ENCODE measurements at places on chromosomes 12 and 14.

GRCh38 chr14:81235096-81235495, 14.3 kb upstream of the GTF2A1 start:
- DNase-seq = no peak

- DNase-seq = no peak
These were observed 4.0 kb upstream of the DIO3 start for GRCh38 chr14:101557321-101557695.

DNA sequence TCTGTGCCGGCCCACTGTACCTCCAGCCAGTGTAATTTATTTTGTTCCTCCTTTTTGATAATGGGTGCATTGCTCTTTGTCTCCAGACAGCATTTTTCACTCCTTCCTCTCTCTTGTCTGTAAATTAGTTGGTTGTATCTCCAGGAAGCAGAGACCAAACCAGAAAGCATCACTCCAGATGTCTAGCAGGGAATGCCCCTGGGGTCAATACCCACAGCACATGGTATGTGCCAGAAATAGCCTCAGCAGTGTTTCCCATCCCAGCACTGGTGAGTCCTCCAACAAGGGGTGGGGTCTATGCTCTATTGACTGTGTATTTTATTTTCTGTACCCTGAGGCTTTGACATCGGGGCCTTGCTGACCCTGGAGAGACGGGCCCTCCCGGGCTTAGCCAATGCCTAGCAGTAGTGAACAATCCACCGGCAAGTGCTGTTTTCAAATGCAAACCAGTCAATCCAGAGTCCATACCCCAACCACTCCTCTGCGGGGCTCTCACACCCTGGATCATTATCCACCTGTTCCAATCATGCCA, 50.2 kb upstream of the FZD10 start:
- no peak for DNase-seq

GRCh38 chr12:126963825-126964224, 1303.1 kb upstream of the TMEM132C start:
- DNase-seq = no peak

DNA sequence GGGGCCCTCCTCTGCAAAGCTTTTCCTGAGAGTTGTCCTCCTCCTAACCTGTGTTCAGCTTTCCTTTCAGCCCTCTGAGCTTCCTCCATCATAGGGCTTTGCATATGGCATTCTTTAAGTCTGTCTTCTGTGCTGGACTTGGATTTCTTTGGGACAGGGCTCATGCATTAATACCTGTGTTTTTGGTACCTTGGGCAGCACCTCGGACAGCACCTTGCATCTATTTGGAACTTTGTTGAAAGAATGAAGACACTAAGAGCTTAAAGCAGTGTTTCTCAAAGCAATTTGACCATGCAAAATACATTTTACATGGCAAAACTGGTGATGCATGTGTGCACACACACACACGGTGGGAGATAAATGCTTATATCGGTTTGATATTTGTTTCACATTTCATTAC, 115.0 kb upstream of the SRRM4 start:
- DNase-seq = no peak

DNA sequence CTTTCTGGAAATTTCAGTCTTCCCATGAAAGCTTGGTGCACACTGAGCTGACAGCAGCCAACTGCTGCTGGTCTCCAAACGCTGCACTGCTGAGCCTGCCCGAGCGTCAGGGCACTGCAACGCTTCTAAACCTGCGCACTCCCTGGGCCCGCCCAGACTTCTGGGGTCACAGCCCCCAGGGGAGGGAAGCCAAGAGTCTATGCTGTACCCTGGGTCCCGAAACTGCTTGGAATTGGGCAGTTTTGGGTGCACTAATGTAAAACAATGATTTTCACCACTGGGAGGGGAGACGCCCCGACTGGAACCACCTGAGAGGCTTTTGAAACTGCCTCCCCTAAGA, 32.0 kb downstream of the CCDC92 start:
- DNase-seq = no peak

DNA sequence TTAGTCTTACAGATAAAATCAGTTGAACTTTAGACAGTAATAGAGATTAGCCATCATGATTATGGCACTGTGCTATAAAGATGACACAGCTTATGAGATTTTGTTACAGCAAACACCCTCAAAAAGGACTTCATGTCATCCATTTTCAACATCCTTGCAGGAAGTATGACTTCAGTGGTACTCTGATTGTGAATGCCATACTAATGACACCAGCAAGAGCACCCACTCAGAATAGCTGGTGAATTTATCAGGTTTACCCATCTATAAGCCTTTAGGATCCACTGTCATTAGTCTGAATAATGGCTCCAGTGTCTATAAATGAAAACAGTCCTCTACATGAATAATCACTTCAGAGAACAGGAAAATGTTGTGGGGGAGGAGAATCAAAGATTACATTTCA, 615.2 kb downstream of the RPS29 start:
- DNase-seq = no peak

- DNase-seq = no peak
These were observed 792.5 kb downstream of the DIO2 start for GRCh38 chr14:79418649-79419415.

DNA sequence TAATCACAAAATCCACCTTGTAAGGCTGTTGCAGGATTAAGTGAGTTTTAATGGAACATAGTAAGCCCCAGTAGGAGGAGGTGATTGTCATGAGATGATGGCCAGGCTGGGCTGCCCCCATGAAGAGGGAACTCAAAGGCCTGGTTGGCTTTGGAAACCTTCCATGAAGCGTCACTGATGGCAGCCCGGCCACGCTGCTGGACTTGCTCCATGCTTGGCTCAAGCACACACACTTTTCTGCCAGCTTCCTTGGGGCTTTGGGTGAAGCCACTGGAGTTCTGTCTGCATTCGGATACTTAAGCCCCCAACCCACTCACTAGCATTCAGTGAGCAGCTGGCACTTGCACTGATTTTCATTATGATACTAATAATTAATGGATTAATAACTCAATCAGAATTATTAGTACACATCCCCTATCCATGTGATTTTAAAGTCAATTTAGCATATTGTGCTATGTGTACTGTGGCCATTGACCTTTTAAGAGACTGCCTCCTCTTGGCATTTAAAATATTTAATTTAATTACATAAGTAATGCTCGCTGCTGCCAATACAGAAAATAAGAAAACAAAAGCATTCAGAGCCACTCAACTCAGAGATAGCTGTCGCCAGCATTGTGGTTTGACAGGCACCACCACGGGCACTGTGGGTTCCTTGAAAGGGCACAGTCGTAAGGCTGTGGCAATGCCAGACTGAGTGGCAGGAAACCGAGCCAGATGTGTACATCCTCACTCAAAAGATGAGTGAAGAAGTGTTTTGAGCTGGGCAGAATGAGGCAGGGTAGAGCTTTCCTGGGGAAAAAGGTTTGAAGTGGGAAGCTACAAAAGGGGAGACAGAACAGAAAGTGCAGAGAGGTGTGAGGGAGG, 15.9 kb downstream of the KRT85 start:
- DNase-seq = no peak

- no peak for DNase-seq
These were observed 96.4 kb downstream of the LRRC74A start for GRCh38 chr14:76922584-76922983.

GRCh38 chr12:128613837-128614590, 209.7 kb downstream of the SLC15A4 start:
- no peak for DNase-seq

- DNase-seq = no peak
These were observed 62.1 kb downstream of the TNFAIP2 start for GRCh38 chr14:103185051-103186029.

DNA sequence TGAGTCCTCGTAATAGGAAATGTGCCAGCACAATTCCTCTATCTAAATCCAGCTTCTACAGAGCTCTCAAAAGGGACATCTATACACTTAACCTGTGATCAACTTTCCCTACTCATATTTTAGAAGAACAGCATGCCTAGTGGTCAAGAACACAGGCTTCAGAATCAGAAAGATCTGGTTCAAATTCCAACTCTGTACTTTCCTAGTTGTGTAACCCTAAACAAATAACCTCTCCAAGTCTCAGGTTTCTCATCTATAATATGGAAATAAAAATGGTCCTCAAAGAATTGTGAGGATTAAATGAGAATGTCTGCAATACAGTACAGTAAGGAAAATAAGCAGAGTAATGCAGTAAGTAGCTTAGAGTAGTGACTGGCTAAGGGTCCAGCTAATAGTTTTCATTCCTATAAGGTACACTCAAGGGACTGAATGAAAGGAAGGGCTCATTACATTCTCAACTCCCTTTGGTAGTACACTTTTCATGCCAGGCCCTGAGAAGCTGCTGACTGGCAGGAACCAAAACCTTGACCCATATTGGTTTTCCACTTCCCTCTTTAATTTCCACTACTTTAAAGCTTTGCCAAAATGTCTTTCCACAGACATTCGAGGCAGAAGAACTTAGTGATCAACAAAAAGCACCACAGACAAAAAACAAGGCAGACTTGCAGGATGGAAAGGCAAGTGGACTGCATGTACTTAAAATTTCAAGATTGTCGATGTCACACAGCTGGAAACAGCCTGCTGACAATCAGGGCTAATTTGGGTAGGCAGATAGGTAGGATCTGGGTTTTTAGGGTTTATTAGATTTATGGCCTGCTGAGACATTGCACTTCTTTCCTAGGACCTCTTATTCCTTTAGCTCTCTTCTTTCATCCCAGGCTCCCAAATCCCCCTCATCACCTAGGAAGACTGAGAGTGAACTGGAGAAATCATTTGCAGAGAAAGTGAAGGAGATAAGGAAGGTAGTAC, 4.3 kb downstream of the CCDC196 start:
- DNase-seq = no peak

GRCh38 chr12:1819050-1819449, 1.3 kb upstream of the LRTM2 start:
- DNase-seq = no peak

DNA sequence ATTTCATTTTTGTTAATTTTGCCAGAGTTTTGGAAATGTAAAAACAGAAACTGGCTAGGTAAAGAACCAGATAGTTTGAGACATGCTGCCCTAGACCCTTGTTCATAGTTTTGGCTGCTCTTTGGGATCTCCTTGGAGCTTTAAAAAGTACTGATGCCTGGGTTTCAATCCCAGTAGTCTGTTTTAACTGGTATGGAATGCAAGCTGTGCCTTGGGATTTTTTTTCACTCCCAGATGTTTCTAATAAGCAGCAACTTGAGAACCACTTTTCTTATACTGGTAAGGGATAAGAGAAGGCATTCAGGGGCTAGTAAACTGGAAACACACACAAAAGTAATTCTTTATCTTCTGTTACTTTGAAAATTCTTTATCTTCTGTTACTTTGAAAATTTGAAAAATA, 18.8 kb downstream of the SLC35F4 start:
- DNase-seq = no peak

- DNase-seq = peak; percentile 41
These were observed 84.1 kb upstream of the RESF1 start for GRCh38 chr12:31874961-31875608.

GRCh38 chr12:7433276-7433822, 10.6 kb downstream of the CD163L1 start:
- DNase-seq = no peak

DNA sequence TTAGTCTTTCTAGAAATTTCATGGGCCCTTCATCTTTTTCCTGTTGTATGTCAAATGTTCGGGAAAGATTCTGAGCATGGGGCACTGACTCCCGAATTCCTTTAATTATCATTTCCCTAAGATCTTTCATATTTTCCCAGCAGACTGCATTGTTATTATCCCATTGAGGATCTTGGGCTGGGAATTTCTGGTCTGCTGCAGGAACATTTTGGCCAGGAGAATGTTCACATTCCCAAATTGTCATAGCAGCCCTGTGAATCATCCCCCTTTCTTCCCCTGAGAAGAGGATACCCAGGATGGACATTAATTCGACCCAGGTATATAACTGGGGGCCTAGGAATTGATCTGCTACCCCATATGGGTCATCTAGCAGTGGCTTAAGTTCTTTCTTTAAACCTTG, 112.5 kb downstream of the RIN3 start:
- no peak for DNase-seq

GRCh38 chr12:25740617-25741016, 187.5 kb upstream of the LMNTD1 start:
- DNase-seq = no peak

DNA sequence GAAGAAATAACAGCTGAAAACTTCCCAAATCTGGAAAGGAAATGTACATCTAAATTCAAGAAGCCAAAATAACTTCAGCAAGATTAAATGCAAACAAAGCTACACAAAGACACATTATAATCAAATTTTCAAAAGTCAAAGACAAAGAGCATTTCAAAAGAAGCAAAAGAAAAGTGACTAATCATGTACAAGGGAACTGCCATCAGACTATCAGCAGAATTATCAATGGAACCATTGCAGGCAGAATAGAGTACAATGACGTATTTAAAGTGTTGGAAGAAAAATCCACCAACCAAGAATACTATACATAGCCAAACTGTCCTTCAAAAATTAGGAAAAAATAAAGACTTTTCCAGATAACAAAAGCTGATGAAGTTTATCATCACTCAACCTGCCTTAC, 147.5 kb downstream of the NELL2 start:
- no peak for DNase-seq

DNA sequence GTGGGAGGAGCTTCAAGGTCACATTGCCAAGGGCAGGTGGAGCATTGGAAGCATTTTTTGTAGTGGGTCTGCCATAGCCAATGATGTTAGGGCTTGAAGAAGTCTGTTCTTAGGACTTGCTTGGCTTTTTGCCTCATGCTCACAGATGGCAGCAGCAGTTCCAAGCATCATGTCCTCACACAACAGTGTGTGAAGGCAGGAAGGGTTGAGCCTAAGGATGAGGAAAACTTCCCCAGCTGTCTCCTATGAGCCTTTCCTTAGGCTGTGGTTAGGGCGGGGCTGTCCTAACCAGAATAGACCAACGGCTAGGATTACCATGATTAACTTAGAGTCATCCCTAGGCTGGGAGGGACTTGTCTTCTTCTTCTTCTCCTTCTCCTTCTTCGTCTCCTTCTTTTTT, 76.2 kb upstream of the KCNA1 start:
- DNase-seq = no peak

GRCh38 chr14:78143489-78144145, 26.6 kb upstream of the NRXN3 start:
- DNase-seq = no peak

GRCh38 chr12:113758165-113758924, 207.8 kb downstream of the RBM19 start:
- no peak for DNase-seq

GRCh38 chr14:99737956-99738667, 54.0 kb downstream of the CYP46A1 start:
- no peak for DNase-seq

GRCh38 chr12:7319930-7320329, 16.1 kb downstream of the ACSM4 start:
- DNase-seq = no peak

GRCh38 chr14:99564926-99565259, 39.1 kb downstream of the CCDC85C start:
- DNase-seq = no peak

GRCh38 chr12:19189522-19189921, 60.0 kb downstream of the PLEKHA5 start:
- DNase-seq = no peak

- DNase-seq = no peak
These were observed 33.8 kb upstream of the VWF start for GRCh38 chr12:6158255-6158654.

All from stimulated activated CD4-positive, alpha-beta T cell treated with anti-CD3 and anti-CD28 coated beads, Interleukin-12 subunit alpha, Interleukin-12 subunit beta, amount 100 ng/mL, for 24 hours (primary cell).